ENCODE measurements at places on chromosomes 11 and 22.

DNA sequence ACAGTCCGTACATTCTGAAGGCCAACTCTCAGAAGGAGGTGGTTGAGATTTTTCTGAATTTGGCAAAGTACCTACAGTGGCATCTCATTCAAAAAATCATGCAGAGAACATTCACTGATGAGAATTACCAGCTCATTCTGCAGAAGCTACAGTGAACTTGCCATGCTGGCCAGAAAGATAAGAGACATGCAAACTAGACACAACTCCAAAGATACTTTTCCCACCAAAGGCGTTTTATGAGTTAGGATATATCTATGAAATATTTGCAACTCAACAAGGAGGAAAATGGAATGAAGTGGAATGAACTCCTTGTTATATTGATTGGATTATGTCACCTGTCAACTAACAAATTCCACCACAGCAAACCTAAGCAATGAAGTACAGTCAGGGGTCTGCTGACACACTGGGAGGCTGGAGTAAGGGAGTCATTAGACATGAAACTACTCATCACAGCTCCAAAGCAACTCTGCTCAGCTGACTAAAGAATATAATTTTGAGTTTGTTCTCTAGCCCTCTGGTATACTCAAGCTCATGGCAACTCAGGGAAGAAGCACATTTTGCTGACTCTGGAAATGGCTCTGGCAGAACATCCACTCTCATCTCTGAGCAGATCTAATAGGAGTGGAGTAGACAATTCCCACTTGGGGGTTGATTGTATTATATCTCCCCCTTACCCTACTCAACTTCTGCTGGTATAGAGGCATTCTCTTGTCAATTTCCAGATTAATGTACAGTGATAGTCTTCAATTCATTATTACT lies 22.9 kb downstream of the MAML2 start:
- DNase-seq: no peak

DNA sequence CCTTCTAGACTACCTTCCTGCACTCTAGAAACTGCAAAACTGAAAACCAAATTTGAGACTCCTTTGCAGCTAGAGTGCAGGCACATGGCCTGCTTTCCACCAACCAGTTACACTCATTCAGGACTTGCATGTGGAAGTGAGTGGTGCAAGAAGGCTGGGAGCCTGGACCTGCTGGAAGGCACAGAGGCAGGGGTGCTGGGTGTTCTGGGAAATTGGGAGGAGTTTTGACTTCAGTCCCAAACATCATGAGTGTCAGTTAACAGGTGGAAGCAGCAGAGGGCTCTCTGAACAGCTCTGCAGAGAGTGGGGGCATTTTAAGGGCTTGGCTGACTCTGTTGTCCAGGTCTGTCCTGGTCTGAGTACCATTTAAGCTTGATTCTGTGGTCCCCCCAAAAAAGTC lies 49.3 kb upstream of the SYT13 start:
- DNase-seq: no peak

GRCh38 chr11:123822032-123822431 lies 15.9 kb upstream of the OR6M1 start:
- no peak for DNase-seq

DNA sequence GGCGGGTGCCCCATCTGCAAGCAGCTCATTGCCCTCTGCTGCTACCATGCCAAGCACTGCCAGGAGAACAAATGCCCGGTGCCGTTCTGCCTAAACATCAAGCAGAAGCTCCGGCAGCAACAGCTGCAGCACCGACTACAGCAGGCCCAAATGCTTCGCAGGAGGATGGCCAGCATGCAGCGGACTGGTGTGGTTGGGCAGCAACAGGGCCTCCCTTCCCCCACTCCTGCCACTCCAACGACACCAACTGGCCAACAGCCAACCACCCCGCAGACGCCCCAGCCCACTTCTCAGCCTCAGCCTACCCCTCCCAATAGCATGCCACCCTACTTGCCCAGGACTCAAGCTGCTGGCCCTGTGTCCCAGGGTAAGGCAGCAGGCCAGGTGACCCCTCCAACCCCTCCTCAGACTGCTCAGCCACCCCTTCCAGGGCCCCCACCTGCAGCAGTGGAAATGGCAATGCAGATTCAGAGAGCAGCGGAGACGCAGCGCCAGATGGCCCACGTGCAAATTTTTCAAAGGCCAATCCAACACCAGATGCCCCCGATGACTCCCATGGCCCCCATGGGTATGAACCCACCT lies 28.0 kb upstream of the L3MBTL2 start:
- DNase-seq: no peak

GRCh38 chr11:43830928-43831440 lies 49.6 kb upstream of the ALKBH3 start:
- peak; percentile 33 for DNase-seq

- no peak for DNase-seq
Measured at GRCh38 chr11:112211536-112211935, 14.7 kb upstream of the PTS start.

DNA sequence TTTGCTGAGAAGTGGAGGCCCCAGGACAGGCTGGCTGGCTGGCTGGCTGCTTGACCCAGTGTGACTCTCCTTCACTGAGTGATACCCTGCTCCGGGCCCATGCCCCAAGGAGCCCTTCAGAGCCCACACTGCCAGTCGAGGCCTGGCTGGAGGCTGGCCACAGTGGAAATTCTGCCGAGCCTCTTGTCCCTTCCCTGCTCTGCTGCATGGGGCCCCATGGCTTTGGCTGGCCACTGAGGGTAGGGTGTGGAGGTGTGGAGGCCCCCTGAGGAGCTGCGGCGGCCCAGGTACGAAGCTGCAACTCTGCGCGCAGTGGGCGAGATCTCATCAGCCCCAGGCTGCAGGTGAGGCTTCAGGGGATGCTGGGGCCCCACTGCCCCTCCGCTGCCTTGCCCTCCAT lies 33.4 kb upstream of the HMOX1 start:
- DNase-seq: no peak

DNA sequence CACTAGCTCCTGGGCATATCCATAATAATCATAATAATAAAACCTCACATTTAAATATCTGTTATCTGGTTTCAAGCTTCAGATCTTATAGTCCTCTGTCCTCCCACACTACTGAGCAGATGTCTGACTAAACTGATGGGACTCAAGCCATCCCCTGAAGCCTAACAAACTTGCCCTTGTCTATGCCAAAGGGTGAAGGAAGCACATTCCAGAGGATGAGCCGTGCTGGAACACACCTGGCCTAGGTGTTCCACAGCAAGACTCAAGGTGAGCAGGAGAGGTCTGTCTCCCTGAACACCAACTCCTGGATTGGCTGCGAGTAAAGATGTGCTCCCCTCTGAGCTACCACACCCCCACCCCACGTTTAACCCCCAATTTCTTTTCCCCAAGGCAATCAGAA lies 14.7 kb downstream of the SCUBE2 start:
- no peak for DNase-seq

DNA sequence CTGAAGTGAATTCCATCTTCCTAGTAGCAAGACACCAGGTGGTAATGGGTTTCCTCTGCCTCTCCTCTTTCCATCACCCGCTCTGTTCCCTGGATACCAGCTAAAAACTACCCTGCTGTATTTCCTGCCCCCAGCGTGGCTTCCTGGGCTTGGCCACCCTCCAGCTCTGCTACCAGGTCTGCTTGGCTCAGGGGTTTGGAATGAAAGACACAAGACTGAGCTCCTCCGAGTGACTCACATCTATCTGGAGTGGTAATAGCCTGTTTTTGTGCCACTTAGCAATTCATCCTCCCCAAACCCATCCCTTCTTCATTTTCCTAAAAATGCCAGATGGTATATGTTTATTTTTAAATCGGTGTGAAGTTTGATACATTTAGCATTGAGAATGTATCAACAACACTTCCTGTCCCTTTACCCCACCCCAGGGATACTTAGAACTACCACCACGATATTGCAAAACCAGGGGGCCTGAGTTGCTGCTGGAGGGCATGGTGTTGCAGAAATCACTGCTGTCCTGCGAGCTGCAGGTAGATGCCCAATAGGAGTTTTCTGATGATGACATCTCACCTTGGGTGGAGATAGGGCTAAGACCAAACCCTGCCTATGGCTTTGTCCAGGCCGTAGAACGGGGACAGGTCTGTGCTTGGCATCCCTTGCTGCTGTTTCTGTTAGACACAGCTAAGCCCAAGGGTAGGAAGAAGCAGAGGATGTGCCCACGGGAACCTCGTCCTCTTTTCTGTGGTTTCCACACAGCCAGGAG lies 7.5 kb upstream of the MICAL3 start:
- no peak for DNase-seq

- no peak for DNase-seq
Measured at GRCh38 chr11:126963603-126964363, 36.8 kb downstream of the KIRREL3 start.

DNA sequence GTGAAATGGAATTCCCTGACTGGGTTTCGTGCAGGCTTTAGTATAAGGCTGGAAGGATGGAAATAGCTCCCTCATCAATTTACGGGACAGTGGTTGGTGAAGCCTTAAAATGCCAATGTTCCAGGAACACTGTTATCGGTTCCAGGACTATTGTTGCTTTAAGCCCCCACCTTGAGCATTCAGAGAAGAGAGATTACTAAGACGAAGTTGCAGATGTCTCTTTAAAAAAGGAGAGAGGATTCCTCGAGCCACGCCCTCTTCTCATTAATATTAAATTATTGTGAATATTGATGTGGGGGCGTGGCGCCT lies 195 bp upstream of the CREB3L1 start:
- DNase-seq: no peak

- no peak for DNase-seq
Measured at GRCh38 chr11:91081440-91082043, 858.7 kb upstream of the CHORDC1 start.

GRCh38 chr22:47572443-47572842 lies 810.0 kb downstream of the TBC1D22A start:
- DNase-seq: no peak
